ENCODE measurements at places on chromosomes 13 and 19.
A peak's percentile ranks its signal among the peaks of the same experiment; 100 is the strongest.

GRCh38 chr19:5205937-5206750, 134.5 kb downstream of the PTPRS start:
- no peak for DNase-seq

DNA sequence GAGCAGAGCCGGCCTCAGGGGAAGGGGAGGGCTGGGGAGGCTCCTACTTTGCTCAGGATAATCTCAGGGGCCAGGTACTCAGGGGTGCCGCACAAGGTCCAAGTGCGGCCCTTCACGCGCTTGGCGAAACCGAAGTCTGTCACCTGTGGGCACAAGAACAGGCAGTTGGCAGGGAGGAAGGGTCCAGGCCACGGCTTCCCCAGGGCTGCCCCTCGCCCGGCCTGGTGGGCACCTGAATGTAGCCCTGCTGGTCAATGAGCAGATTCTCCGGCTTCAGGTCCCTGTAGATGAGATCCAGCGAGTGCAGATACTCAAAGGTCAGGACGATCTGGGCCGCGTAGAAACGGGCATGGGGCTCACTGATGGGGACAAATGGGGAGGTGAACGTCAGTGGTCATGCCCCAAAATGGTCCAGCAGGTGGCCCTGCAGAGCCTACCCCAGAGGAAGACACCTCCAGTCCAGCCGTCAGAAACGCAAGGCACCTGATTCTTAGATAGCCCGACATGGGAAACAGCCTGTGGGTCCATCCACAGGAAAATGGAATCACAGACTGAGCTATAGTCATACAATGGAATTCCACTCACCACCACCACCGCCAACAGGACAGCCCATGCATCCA, 7.1 kb upstream of the SAMD1 start:
- DNase-seq: no peak

DNA sequence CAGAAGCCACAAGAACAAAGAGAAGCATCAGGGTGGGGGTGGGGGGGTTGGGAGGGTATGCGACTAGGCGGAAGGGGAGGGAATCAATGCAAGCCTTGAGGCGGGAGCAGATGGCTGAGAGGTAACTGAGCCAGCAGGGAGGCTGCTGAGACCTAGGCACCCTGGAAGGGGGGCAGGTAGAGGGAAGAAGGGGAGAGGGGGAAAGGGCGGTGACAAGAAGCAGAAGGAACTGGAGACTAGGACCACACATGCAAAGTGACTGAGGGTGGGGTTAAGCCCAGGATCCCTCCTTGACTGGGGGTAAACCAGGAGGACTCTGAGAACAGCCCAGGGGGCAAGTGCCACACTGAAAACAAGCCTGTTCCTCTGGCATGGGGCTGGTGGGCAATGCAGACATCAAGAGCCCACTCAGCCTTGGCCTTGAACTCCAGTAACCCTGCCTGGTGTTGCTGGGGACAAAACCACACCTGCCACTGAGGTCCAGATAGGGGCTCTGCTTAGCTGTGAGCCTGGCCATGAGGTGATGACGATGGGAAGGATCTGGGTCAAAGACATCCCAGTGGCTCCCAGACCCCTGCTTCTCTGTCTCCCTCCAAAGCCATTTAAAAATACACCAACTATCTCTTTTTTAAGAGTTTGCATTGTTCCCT, 20.3 kb downstream of the OPA3 start:
- DNase-seq: no peak

- DNase-seq: no peak
Measured at GRCh38 chr19:11265785-11266236, 3.5 kb upstream of the DOCK6 start.

DNA sequence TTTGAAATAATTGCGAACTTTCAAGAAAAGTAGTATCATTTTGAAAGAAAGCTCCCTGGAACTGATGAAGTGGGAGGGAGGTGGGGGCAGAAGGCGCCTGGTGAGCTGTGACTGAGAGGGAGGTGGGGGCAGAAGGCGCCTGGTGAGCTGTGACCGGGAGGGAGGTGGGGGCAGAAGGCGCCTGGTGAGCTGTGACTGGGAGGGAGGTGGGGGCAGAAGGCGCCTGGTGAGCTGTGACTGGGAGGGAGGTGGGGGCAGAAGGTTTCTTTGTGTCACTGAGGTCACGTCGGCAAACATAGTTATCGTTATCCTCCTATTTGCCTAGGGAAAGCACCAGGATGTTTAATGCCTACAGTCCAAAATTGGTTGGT, 24.2 kb downstream of the C2CD4C start:
- no peak for DNase-seq

DNA sequence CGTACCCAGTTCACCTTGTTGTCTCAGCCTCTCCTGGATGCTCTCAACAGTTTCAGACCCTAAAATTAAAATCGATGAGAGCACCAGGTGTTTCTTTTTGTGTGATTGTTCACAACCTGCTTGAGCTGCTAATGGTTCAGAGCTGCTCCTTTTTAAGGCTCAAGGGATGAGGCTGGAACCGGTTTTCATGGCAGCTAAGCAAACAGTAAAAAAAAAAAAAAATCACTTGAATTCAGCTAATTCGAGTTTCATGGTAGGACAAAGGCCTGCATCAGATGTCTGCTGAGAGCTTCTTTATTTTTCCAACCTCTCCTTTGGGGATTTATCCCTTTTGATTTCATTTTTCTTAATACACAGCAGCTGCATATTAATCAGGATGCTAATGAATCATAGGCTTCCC, 6.5 kb downstream of the SYCE2 start:
- no peak for DNase-seq

GRCh38 chr19:10346509-10346908, 7.1 kb upstream of the ICAM3 start:
- DNase-seq: no peak

DNA sequence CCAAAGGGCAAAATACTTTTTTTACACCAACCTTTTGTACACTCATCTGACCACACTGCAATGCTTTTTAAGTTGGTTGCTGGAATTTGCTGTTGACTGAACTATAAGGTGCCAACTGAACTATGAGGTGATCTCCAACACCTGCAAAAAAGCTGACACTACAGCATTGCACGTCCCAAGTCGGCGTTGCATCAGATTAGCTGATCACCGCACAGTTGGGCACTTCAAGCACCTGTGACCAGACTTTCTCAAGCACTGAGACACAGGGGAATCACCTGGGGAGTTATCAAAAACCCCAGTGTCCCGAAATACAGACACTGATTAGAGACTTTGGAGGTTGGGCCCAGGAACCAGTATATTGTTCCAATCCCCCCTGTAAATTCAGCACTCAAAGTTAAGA, 1.1 kb downstream of the NLRP11 start:
- no peak for DNase-seq

DNA sequence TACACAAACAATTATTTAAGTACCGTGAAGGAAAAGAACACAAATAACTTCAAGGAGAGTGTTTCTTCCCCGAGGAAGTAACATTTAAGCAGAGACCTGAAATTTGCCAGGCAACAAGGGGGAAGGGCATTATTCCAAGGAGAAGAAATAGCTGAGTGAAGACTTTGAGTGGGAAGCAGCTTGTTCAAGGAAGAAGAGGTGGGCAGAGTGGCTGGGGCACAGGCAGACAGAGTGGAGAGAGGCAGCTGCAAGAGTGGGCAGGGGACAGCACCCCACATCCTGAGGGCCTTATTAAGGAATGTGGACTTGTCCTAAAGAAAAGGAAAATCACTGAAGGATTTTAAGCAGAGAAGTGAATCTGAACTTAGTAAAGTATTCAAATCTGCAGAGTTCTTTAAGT, 4.7 kb upstream of the DCLK1 start:
- DNase-seq: no peak

GRCh38 chr13:104954210-104954609, 1581.3 kb downstream of the EFNB2 start:
- peak; percentile 70 for DNase-seq

Measured in lung (tissue), 17 donors.